ENCODE measurements at places on chromosomes 6 and 20.

DNA sequence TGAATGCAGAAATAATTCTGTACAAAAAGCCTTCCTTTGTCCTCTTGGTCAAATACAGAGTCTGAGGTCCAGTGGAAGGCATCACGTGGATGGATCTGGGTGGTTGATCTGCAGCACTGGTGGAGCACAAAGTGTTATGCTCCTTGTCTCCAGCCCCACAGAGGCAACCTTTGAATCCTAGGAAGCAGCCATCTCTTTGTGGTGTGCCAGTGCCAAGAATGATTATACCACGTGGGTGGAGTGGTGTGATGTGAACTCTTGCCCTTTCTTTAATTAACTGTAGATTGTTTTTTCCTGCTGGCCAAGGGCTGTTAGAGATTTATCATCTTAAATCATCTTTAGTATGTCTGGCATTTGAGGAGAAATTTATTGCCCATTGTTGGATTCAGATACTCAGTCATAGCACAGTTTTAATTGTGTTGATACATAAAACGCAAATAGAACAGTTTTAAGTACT lies 31.1 kb downstream of the NCOA7 start:
- DNase-seq = no peak
- no peak overlapping the region for H3K27ac ChIP-seq
- no peak overlapping the region for H3K4me3 ChIP-seq
- H3K4me1 ChIP-seq = no peaks in the 10 kb centered on the region
- H3K27me3 ChIP-seq = 0 out of 2 replicates have a peak, but pooled peaks cover 1% of the 10 kb centered on the region
- no peaks in the 10 kb centered on the region for H3K36me3 ChIP-seq

GRCh38 chr6:53565886-53566285 lies 21.0 kb upstream of the GCLC start:
- H3K36me3 ChIP-seq = no peaks in the 10 kb centered on the region
- H3K4me1 ChIP-seq = no peaks in the 10 kb centered on the region
- no peak overlapping the region for H3K27ac ChIP-seq
- no peak for DNase-seq
- H3K4me3 ChIP-seq = no peak overlapping the region
- no peaks in the 10 kb centered on the region for H3K27me3 ChIP-seq

DNA sequence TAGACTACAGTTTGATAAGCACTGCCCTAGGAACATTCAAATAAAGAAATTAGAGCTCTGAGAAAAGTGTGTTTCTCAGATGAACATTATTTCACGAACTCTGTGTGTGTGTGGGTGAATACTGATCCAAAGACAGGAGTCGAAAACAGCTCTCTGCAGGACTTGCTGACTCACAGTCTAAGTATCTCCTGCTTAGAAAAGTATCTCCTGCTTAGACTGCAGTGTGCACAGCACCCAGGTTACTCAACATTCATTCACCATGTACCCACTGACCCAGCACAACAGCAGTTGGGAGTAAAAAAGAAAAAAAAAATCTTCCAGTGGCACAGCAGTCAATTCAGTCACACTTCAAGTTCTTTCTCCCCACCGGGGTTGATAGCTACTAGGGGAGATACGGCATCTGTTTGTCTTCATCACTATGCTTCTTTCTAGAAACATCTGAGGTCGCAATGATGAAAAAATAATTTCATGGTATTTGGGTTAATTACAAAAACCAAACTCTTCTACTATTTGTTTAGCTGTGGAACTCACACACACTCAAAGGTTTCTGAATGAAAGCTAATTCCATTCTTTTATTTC lies 48.0 kb downstream of the GCLC start:
- H3K4me1 ChIP-seq = no peaks in the 10 kb centered on the region
- H3K27me3 ChIP-seq = no peaks in the 10 kb centered on the region
- peaks cover 8% of the 10 kb centered on the region for H3K36me3 ChIP-seq
- no peak overlapping the region for H3K27ac ChIP-seq
- H3K4me3 ChIP-seq = no peak overlapping the region

- H3K4me1 ChIP-seq = no peaks in the 10 kb centered on the region
- H3K4me3 ChIP-seq = no peak overlapping the region
- DNase-seq = no peak
- H3K27me3 ChIP-seq = no peaks in the 10 kb centered on the region
Observed at GRCh38 chr20:44025756-44026155, 111.1 kb downstream of the TOX2 start.

DNA sequence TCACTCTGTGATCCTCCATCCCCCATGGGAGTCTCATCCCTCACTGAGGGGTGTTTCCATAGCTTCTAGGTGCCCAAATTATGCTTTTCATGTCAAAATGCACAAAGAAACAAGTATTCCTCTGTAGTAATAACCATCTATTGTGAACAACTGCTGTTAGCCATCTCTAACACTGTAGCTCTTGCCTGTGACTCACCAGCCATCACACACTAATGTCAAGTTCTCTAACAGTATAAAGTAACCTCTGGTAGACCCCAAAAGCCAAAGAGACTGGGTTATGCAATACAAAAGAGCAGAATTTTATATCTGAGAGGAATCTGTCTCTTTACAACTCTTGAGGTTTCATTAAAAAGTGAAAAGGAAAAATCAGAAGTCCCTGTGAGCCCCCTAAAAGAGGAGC lies 25.4 kb upstream of the IYD start:
- no peak for DNase-seq
- H3K27ac ChIP-seq = no peak overlapping the region
- no peaks in the 10 kb centered on the region for H3K4me1 ChIP-seq
- no peaks in the 10 kb centered on the region for H3K36me3 ChIP-seq

- no peaks in the 10 kb centered on the region for H3K4me1 ChIP-seq
- no peaks in the 10 kb centered on the region for H3K27me3 ChIP-seq
- no peaks in the 10 kb centered on the region for H3K36me3 ChIP-seq
- no peak overlapping the region for H3K27ac ChIP-seq
Observed at GRCh38 chr6:168785720-168786511, 344.9 kb downstream of the SMOC2 start.

DNA sequence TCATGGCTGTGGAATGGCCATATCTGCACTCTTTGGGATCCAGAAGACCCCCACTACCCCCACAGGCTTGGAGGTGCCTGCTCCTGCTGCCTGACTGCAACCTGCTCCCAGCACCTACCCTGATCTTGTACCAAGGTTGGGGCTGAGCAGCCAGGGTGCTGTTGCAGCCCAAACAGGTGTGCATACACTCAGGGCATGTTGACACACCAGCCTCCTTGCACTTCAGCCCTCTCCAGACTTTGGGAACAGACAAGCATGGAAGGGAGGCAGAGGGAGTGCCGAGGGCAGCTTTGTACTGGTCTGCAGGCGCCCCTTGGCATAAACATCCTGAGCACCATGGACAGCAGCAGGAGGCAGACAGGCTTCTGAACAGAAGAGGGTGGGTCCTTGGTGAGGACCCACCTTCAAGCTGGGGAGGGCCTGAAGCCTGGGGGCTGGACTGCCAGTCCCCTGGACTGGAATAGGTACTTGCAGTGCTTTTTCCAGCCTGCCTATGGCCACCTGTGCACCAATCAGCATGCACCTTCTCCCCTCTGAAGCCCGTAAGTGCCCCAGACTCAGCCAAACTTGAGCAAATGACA lies 1675.8 kb downstream of the HACE1 start:
- H3K27me3 ChIP-seq = no peaks in the 10 kb centered on the region
- no peak for DNase-seq
- H3K4me3 ChIP-seq = no peak overlapping the region
- H3K4me1 ChIP-seq = no peaks in the 10 kb centered on the region

- no peak for DNase-seq
- no peaks in the 10 kb centered on the region for H3K36me3 ChIP-seq
- H3K4me1 ChIP-seq = 0 out of 2 replicates have a peak, but pooled peaks cover 1% of the 10 kb centered on the region
- H3K27ac ChIP-seq = no peak overlapping the region
- no peak overlapping the region for H3K4me3 ChIP-seq
Observed at GRCh38 chr20:57124800-57125517, 141.5 kb downstream of the BMP7 start.

- no peak overlapping the region for H3K4me3 ChIP-seq
- no peaks in the 10 kb centered on the region for H3K27me3 ChIP-seq
- no peak for DNase-seq
- H3K36me3 ChIP-seq = no peaks in the 10 kb centered on the region
Observed at GRCh38 chr6:122081921-122082320, 317.5 kb upstream of the HSF2 start.

DNA sequence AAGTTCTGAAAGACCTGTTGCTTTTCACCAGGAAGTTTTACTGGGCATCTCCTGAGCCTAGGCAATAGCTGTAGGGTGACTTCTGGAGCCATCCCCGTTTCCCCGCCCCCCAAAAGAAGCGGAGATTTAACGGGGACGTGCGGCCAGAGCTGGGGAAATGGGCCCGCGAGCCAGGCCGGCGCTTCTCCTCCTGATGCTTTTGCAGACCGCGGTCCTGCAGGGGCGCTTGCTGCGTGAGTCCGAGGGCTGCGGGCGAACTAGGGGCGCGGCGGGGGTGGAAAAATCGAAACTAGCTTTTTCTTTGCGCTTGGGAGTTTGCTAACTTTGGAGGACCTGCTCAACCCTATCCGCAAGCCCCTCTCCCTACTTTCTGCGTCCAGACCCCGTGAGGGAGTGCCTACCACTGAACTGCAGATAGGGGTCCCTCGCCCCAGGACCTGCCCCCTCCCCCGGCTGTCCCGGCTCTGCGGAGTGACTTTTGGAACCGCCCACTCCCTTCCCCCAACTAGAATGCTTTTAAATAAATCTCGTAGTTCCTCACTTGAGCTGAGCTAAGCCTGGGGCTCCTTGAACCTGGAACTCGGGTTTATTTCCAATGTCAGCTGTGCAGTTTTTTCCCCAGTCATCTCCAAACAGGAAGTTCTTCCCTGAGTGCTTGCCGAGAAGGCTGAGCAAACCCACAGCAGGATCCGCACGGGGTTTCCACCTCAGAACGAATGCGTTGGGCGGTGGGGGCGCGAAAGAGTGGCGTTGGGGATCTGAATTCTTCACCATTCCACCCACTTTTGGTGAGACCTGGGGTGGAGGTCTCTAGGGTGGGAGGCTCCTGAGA lies at the start of gene HFE:
HFE (plus strand) TSS at position 146 of the 832 bp plus-strand sequence; CDS start at position 158, 12 bp downstream.
- peak within 1 kb of the TSS; percentile 64 for H3K4me3 ChIP-seq
- DNase-seq = no peak
- peaks cover 1% of the 10 kb centered on the region for H3K27me3 ChIP-seq

DNA sequence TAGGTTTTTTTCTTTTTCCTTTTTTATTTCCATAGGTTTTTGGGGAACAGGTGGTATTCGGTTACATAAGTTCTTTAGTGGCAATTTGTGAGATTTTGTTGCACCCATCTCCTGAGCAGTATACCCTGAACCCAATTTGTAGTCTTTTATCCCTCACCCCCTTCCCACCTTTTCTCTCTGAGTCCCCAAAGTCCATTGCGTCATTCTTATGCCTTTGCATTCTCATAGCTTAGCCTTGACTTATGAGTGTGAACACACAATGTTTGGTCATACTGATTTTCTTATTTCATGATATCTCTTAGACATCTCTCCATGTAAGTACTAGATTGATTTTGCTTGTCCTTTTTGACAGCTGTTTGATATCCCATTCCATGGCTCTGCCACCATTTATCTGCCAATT lies 27.2 kb downstream of the TGM3 start:
- no peak for DNase-seq
- H3K27ac ChIP-seq = no peak overlapping the region
- H3K27me3 ChIP-seq = no peaks in the 10 kb centered on the region

- no peaks in the 10 kb centered on the region for H3K27me3 ChIP-seq
- DNase-seq = no peak
- peaks cover 8% of the 10 kb centered on the region for H3K4me1 ChIP-seq
- no peak overlapping the region for H3K4me3 ChIP-seq
- H3K27ac ChIP-seq = no peak overlapping the region
Observed at GRCh38 chr6:22149501-22150367, 147.1 kb downstream of the PRL start.

DNA sequence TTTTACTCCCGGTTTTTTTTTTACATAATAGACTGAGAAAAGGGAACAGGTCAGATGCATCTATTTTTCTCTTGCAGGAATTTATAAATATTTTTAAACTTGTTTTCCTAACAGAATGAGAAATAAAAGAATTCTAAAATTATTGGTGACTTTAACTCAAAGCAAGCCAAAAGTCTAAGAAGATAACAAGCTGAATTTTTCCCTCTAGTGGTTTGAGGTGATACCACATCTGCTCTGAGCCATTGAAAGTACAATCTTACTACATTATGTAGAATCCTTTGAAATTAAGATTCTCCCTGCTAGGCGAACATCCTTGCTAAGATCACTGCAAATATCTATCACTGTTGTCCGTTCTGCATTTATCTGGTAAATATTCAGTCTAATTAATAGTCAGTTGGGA lies 10.7 kb upstream of the STMND1 start:
- H3K4me3 ChIP-seq = no peak overlapping the region
- DNase-seq = no peak
- H3K4me1 ChIP-seq = 0 out of 2 replicates have a peak, but pooled peaks cover 1% of the 10 kb centered on the region

DNA sequence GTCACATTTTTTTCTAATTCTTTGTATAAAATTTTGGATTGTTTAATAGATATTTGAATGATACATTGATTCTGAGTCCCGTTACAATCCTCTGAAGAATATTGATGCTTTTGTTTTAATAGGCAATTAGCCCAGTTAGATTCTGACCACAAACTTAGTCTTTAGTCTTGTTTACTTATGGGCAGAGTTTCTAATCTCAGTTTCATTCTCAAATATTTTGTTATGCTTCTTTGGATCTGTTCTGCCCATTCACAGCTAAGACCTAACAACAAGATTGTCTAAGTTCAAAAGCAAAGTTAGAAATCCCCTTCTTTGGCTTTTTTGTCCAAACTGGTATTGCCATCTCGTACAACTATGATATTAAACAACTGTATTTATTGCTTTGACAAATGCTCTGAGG lies 58.0 kb downstream of the TBXT start:
- H3K4me1 ChIP-seq = no peaks in the 10 kb centered on the region
- no peak for DNase-seq
- H3K27ac ChIP-seq = no peak overlapping the region
- H3K27me3 ChIP-seq = no peaks in the 10 kb centered on the region
- H3K4me3 ChIP-seq = no peak overlapping the region

GRCh38 chr6:130070792-130071191 lies 52.4 kb downstream of the L3MBTL3 start:
- H3K27me3 ChIP-seq = no peaks in the 10 kb centered on the region
- no peak overlapping the region for H3K27ac ChIP-seq
- no peak overlapping the region for H3K4me3 ChIP-seq
- no peak for DNase-seq

DNA sequence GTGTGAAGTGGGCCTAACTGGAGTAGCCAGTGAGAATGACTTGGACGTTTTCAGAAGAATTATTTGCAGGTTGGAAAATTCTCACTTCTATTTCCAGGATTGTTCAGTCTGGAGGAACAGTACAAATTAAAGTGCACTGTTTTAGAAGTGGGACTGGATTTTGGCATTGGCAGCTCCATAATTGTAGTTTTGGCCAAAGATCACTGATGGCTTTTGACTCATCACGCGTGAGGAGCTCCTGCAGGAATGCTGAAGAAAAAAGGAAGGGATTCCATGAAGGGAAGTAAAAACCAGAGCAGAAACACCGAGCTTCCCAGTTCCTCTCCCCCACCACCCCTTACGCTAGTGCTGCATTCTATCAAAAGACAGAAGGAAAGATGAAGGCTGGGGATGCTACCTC lies 103.5 kb downstream of the JARID2 start:
- peaks cover 2% of the 10 kb centered on the region for H3K4me1 ChIP-seq
- no peaks in the 10 kb centered on the region for H3K27me3 ChIP-seq
- H3K36me3 ChIP-seq = no peaks in the 10 kb centered on the region
- DNase-seq = no peak

- DNase-seq = no peak
- H3K4me3 ChIP-seq = no peak overlapping the region
- H3K36me3 ChIP-seq = no peaks in the 10 kb centered on the region
- H3K4me1 ChIP-seq = no peaks in the 10 kb centered on the region
- H3K27me3 ChIP-seq = no peaks in the 10 kb centered on the region
Observed at GRCh38 chr20:53001498-53002301, 29.5 kb downstream of the TSHZ2 start.

All from iPS DF 6.9 (cell line).